Naive B cell (primary cell): ENCODE measurements at places on chromosomes 2 and 18.

- no peak for DNase-seq
Measured at GRCh38 chr18:76982038-76982437, 150.5 kb downstream of the MBP start.

DNA sequence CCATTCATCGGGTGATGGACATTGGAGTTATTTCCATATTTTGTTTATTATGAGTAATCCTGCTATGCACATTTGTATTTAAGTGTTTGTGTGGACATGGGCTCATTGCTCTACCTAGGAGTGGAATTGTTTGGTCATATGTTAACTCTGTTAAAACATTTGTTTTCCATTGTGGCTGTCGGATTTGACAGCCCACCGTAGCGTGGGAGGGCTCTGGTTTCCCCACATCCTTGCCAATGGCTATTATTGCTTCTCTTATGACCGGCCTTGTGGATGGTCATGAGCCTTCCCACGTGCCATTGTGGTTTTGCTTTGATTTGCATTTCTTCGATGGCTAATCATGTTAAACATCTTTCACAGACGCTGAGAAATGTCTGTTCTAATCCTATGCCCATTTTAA lies 92.0 kb downstream of the ZNF236 start:
- no peak for DNase-seq

- DNase-seq = peak; percentile 51
Measured at GRCh38 chr18:74040459-74041332, 106.9 kb downstream of the FBXO15 start.

DNA sequence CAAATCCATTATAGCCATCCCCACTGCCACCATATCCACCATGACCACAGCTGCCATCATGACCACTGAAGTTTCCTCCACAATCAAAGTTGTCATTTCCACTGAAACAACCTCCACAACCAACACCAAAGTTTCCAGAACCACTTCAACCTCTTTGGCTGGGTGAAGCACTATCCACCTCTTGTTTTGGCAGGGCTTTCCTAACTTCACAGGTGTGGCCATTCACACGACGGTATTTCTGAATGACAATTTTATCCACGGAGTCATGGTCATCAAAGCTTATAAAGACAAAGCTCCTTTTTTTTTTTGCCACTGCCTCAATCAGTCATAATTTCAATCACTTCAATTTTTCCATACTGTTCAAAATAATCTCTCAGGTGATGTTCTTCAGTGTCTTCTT lies 89.8 kb upstream of the UGP2 start:
- no peak for DNase-seq

DNA sequence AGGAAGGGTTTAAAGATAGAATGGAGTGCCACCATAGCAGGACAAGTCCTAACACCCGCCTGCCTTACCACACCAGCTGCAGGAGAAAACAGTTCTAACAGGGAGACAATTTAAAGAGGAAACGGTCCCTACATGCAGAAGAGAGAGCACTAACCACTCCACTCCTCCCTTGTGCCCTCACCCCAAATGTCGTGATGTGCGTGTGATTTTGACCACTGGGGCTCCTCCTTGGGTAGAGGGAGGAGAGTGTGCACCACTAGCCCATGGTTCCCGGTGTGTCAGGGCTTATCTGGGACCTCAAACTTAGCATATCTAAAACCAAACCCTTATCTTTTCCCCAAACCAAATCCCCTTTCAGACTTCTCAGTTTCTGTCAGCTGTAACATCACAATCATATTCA lies 105.5 kb upstream of the CCDC68 start:
- no peak for DNase-seq

DNA sequence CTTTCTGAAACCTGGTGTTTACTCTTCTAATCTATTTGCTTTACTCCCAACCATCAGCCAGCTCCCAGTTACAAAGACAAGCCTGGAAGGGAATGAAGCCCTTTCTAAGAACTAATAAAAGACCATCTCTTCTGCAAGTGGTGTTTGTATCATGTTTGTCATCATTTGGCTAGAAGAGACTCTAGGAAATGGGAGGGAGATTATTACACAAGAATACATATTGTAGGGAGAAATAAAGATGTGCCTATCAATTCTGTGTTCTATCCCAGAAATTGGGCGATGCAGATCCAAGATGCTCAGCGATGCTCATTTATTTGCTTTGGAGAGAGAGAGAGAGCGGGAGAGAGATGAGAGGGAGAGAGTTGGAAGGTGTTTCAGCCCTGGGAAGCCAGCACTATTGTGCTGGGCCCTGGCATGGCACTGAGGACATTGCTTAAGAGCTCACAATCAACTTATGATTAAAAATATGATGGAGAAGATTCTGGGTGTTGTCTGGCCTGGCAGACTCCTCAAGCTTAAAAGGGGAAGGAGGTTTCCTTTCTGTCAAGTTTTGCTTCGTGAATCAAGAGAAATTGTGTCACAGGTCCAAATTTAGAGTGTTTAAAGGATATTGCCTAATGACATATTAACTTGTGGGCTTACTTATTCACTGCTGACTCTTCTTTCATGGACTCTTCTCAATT lies 41.8 kb upstream of the AFF3 start:
- DNase-seq = no peak

- no peak for DNase-seq
Measured at GRCh38 chr2:143776526-143777297, 647.5 kb downstream of the ARHGAP15 start.

DNA sequence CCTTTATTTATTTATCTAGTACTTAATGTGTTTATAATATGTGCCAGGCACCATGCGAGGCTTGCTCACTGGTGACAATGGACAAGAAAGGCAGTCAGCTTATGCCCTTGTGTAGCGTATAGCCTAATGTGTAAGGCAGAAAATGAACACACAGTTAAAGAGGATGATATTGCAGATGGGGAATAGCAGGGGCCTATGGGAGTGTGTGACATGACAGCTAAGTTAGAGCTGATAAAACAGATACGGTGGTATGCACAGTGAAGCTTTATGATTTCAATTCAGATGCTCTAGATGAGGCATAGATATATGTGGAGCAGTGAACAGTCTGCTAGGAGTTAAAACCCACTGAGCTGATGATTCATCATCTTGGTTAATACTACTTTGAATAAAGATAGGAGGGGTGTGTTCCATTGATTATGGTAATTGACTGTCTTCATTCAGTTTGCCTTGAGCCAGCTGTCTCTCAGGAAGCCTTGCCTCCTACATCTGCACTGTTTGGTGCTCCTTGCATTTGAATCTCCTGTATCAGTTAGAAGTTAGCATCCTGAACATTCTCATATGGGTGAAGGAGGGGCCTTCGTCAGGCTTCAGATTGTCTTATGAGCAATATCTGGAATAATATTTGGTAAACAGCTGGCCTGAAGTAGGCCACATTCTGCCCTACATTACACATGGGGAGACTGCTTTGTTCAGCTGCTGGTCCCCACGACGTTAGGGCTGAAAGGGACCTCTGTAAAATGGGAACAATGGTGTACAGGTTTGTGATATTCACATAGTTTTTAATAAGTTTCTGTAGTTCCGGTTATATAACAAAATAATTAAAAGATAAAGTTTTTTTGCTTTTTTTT lies 13.2 kb downstream of the MAP4K4 start:
- no peak for DNase-seq

- DNase-seq = no peak
Measured at GRCh38 chr18:23284629-23285028, 149.3 kb downstream of the CABLES1 start.

- DNase-seq = no peak
Measured at GRCh38 chr2:4973973-4974372, 718.2 kb upstream of the SOX11 start.

DNA sequence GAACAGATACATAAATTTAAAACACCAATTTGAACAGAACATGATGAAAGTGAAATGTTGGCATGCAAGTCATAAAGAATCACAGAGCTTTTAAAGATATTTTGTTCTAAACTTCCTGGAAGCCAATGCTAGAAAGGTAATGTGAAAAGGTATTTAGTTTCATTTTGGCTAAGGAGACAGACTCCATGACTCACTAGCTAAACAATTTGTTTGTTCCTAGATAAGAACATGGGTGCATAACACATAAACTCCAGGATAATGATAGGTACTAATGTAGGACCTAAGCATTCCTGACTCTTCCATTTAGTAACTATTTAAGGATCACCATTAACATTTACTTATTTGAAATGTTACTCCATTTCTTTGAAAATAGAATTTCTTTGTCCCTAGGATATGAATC lies 292.5 kb upstream of the CNTNAP5 start:
- DNase-seq = no peak
